ENCODE measurements at places on chromosomes 2 and 18. TPM values are rescaled to one million over a fixed set of nuclear protein-coding genes. Genes with fewer than 3 reads are reported as not detected.

- DNase-seq = no peak
Measured at GRCh38 chr2:201452058-201452921, 750 bp downstream of the STRADB start.

DNA sequence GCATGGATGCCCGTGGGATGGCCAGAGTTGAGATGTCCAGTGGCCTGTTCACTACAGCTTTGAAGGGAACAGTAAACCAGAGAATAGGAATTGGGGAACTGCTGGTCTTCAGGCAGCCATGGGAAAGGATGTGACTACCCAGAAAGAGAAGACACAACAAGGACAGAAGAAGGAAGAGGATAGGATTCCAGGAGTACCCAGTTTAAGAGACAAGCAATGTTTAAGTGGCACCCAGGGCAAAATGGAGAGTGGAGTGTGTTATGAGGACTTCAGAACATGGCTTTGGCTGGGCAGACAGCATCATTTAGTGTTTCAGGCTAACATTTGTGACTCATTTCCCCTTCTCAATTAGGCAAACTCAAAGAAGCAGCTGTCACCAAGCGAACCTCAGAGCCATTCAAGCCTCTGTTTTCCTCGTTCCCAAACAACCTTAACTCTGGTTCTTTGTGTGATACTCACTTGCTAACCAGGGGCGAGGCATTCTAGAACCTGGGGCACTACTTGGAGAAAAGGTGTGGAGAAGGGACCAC, 4.0 kb upstream of the FAM124B start:
- DNase-seq = no peak

DNA sequence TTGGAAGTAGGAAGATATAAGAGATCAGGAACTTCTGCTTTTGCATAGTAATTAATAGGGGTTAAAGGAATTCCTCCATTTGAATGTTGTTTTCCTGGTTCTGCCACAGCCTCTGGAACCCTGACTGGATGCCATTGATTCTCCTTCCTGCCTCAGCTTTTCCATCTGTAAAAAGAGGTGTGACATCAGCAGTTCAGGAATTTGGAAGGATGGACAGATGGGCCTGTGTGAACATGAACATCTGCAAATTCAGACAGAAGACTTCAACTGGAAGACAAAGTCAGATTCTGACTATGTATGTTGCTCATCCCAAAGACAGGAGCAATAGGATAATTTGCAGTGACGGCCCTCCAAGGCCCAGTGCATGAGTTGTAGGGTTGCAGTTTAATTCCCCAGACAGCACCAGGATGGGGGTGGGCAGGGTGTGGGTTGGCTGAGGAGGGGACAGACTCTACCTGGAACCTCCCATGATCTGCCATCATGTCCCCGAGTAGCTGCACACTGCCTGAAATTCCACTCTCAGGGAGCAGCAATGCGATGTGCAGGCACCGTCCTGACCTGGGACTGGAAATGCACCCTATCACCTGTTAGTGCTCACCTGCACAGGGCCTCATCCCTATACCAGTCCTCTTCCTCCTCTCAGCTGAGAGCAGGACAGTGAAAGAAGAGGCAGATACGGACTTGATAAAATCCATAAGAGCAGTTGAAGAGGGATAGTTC, 98.9 kb upstream of the EPAS1 start:
- no peak for DNase-seq

Gene MMADHC
- 125 TPM for total RNA-seq

All from activated T-cell treated with anti-CD3 and anti-CD28 coated beads, Interleukin-2, amount 50 U/mL, for 72 hours (primary cell).